ACHN (cell line): ENCODE measurements at places on chromosomes 12 and 14.

DNA sequence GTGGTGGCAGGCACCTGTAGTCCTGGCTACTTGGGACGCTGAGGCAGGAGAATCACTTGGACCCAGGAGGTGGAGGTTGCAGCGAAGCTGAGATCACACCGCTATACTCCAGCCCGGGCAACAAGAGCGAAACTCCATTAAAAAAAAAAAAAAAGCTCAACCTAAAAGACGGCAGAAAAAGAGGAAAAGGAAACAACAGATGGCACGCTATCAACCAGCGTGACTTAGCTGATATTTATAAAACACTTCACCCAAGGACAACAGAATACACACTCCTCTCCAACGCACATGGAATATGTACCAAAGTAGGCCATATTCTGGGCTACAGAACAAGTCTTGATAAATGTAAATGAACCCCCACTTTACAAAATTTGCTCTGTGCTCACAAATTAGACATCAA lies 34.0 kb upstream of the CLMN start:
- no peak for DNase-seq

- no peak for DNase-seq
These were observed 213.5 kb downstream of the PELI2 start for GRCh38 chr14:56331592-56332216.

GRCh38 chr12:26939192-26939832 lies 1.0 kb downstream of the FGFR1OP2 start:
- DNase-seq: peak; percentile 32

GRCh38 chr12:54175200-54175963 lies 13.4 kb downstream of the SMUG1 start:
- DNase-seq: no peak

- DNase-seq: no peak
These were observed 189.9 kb upstream of the PELI2 start for GRCh38 chr14:55928276-55928675.

- DNase-seq: no peak
These were observed 690.9 kb upstream of the FBXO33 start for GRCh38 chr14:40122968-40123648.

DNA sequence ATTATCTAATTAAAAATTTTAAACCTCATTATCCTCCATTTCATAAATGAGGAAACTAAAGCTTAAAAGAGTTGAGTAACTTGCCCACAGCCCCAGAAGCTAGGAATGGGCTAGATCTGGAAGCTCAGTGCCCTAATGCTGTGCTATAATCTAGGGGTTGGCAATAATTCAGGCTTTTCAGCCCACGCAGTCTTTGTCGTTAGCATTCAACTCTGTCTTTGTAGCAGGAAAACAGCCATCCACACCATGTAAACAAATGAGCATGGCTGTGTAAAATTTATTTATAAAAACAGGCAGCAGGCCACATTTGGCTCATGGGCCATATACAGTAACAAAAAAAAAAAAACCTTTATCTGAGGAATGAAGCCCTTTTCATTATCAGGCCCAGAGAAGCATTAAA lies 92.4 kb upstream of the OVCH1 start:
- no peak for DNase-seq

GRCh38 chr12:105764216-105764835 lies 374.4 kb downstream of the NUAK1 start:
- no peak for DNase-seq

DNA sequence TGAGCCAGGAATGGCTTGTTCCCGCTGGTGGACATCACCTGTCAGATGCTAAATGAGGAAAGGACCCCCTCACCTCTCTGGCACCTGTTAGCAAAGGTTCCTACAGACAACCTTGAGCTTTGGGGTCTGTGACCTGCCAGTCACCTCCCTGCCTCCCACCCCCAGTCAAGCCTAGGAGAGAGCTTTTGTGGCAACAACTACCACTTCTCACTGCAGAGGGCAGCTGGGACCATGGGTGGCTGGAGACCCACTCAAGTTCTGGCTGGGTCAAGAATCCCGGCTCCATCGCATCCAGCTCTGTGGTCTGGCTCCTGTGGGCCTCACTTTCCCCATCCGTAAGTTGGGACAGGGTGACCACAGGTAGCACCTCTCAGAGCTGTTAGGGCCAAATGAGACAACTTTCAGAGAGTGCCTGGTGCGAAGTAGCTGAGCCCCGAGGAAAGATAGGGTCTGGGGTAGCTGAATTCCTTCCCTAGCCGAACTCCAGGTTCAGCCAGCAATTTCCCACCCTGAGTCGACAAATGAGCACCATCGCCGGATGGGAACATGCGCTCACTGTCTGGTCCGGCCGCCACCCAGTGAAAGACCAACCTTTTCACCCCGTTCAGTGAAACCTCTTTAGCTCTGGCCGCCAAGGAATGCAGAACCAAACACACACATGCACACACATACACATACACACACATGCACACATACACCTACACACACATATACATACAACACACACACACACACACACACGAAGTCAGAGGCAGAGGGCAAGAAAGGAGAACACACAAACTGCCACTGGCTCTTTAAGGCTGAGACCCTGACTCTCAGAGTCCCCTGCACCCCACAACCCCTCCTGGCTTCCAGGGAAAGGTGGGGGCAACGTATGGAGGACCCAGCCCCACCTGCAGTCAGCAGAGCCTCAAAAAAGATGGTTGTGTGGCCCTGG lies 1.9 kb downstream of the TMEM119 start:
- no peak for DNase-seq

DNA sequence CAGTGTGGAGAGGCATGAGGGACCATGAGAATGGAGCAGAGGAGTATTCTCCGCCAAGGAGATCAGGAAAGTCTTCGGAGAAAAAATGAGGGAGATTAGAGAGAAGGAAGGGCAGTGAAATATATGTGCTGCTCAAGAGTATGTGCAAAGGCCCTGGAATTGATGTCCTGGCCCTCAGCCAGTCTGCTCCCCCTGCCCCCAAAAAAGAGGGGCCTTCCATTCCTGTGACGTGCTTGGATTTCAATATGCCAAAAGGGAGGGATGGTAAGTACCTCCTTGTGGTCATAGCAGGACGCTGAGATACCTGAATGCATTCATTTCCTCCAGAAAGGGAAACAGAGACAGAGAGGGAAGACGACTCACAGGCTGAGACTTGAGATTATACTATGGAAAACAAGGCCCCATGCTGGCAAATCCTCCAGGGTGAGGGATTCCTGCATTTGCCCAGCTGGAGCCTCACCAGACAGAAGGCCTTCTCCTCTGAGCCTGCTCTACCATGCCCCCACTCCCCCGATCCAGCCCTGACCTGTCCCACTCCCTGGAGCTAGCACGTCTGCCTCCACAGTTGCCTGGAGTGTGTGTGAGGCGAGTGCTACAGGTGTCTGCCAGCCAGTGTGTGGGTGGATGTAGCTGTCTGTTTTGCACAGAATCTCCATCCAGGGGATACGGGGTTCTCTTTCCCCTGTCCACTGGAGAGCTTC lies 3.9 kb upstream of the RARG start:
- no peak for DNase-seq

- no peak for DNase-seq
These were observed 108.4 kb downstream of the EXOC5 start for GRCh38 chr14:57160333-57160732.

- no peak for DNase-seq
These were observed 71.6 kb downstream of the BBS10 start for GRCh38 chr12:76276499-76277151.
